ENCODE measurements at places on chromosomes 7 and 10.

DNA sequence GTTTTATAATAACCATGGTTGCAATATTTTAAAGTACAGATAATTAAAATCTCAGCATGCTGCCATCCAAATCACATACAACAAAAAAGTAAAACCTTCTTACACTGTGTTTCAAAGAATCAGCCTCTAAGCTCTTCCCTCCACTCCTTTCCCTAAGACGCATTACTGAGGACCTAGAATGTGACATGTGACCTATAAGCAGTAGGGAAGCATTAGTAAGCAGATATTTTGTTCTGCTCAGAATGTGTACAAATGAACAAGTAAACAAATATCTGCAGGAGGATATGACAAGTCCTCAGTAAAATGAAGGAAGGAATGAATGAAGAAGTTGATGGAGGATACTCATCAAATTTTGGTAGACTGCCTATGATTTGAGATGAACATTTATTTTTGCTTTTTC, 49.1 kb downstream of the RAB11FIP2 start:
- no peak for DNase-seq

DNA sequence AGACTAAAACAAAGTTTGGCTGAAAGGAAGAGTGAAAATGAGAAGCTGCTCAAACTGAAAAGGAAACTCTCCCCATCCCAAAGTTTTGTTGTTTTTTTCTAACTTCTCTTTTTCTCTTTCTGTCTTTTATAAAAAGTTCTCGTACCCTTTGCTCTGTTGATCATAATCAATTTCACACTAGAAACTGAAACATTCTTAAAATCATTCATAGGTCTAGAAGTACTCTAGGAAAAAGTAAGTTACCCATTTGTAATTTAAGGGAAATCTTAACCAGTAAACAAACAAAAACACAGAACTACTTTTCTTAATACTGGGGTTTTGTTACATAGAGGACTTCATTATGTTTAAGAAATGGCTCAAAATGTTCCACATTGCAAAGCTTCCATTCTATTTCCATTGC, 339.8 kb downstream of the SEMA3D start:
- DNase-seq: no peak

DNA sequence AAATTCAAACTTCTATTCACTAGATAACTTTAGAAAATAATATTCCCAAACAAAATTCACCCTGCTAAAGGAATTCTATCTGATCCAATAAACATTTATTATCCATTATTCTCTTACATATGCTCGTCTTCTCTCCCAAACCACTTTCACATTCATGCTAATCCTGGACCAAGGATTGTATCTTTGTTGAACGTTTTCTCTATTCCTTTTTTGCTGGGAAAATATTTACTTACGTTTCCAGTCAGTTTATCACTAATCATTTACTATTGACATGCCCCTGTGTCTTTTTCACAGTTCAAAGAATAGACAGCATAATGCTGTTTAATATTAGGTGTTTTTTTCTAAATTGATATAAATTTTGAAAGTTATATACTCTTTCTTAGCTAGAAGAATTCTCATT, 3.2 kb downstream of the TEX47 start:
- DNase-seq: no peak

GRCh38 chr7:47413526-47414341, 168.2 kb downstream of the TNS3 start:
- DNase-seq: no peak

DNA sequence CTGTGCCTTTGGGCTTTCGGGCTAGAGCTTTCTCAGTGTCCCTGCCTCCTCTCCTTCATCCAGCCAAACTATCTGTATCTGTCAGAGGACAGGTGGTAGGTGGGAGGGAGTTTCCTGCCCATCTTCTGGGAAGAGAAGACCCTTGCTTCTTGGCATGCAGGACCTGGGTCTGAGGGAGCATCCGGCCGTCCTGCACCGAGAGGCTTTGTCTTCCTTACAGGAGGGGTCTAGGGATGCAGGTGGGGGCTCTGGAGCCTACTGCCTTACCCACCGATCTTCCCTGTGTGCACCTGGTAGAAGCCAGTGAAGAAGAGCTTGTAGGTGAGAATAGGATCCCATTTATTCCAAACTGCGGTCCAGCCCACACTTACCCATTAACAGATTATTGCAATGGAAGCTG, 5.8 kb upstream of the KLF6 start:
- no peak for DNase-seq

DNA sequence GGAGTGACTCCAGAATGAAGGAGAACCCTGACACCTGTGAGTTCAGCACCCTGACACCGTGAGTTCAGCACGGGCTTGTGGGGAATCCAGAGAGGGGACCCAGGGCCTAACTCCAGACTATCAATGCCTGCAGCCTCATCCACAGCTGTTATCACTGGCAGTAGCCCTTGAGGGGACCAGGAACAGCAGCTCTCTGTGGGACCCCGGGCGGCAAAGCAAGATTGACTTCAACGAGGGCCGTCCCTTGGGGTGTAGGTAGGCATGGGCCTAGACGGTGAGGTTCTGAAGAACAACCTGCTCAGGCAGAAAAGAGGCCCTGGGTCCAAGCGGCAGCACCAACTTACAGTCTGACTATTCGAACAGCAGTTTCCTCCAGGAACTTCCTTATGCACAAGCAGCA, 8.9 kb downstream of the GRID1 start:
- no peak for DNase-seq

DNA sequence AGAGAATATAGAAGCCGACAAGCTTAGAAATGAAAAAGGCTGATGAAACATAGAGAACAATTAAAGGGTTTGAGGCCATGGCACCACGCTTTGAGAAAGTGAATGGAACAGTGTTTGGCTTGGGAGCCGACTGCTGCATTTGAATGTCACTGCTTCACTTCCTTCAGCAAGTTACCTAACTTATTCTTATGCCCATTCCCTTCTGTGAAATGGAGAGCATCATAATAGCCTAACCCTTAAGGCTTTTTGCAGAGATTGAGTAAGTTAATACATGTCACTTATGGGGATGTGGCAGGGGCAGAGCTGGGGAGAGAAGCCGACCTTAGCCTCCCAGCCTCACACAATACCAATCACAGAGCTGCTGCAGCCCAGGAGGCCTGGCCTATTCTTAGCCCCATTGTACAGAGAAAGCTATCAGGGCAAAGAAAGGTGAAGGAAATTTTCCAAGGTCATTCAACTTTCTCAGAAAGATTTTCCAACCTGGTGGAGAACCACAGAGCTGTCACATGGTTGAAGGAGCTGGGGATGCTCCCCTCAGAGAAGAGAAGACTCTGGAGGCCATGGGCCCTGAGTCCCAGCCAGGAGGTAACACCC, 186.0 kb upstream of the GDF10 start:
- DNase-seq: no peak

GRCh38 chr10:29227201-29227600, 61.7 kb upstream of the LYZL1 start:
- no peak for DNase-seq

DNA sequence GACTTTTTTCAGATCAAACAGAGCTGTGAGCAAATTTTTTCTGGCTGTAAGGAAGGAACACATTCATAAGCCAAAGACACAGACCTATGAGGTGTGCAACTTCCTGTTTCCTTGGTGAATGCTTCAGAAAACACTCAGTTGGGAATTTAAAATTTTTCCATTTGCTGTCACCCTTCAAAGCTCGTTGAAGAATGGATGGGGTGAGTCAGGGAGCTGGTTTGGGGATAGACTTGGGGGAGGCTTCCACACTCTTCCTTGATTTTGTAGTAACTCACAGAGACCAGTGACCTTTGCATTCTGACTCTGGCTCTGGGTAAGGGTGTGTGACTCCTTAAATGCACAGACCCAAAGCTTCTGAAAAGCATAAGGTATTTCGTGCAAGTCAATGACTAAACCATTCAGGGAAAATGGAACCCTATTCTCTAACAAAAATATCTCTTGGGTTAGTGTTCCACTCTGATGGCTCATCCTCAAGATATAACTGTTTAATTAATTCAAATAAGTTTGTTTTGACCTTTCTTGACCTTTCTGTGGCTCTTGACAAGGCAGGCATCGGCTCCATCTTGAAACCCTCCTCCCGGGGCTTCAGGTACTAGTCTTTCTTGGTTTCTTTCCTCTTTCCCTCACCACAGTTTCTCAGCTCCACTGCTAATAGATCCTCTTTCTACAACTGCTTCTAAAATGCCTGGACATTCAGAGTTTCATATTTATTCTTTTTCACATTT, 227.8 kb upstream of the INHBA start:
- DNase-seq: no peak

DNA sequence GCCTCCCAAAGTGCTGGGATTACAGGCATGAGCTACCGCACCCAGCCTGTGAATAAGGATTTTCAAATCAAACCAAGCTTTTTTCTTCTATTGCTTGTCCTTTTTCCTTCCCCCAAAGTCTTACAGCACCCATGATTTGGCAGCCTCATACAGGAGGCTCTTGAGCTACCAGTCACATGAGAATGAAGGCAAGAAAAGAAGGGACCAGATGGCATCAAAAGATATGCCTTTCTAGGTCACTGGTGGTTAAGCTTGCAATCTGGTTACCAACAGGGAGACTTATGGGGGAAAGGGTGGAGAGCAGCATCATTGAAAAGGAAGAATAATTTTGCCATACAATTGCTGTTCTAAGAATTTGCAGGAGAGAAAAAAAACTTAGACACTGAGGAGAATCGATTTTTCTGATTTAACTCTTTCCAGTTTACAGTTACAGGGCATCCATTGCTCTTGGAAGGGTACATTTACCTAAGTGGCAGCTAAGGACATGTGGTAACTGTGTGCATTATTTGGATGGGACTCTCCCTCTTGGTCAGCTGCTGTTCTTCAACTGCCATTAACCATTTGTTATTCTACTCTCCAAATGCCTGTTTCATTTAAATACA, 29.5 kb downstream of the SMNDC1 start:
- DNase-seq: no peak

DNA sequence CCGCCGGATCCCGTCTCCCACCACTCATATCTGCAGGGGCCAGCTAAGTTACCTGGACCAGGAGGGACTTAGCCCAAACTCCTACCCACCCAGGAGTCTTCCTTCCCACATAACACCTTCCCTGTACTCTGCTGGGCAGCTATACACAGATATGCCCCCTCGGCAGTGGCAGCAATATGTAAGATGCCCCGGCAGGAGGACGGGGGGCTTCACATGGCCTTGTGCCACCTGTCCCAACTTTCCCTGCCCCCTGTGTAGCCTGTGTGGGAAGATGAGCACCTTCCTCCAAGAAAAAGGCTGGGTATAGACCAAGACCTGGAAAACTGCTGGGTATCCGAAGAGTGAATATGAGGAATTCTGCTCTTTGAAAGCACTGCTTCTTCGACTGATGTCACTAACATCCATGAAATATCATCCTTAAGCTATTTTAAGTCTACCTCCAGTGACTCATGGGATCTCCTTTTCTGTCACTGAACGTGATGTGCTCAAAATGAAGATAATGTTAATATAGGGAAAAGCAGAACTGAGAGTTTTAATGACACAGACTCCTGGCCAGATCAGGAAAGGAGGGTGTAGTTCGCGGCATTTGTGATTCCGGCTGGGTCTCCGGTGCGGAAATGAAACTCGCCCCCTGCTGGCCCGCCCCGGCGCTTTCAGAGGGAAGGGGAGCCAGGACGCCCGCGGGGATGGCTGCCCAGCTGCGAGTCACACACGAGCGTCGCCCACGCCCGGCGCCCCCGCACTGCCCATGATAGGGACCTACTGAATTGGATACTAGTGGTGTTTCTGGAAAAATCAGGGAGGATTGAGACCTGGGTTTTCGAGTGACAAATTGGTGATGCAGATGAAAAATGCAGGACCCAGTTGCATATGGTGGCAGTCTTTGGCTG, 256.9 kb upstream of the NFE2L3 start:
- peak; percentile 58 for DNase-seq

Data from stimulated activated CD4-positive, alpha-beta T cell treated with anti-CD3 and anti-CD28 coated beads, Interleukin-15, amount 100 ng/mL, for 48 hours (primary cell).